ENCODE measurements at places on chromosomes 7 and 10.

DNA sequence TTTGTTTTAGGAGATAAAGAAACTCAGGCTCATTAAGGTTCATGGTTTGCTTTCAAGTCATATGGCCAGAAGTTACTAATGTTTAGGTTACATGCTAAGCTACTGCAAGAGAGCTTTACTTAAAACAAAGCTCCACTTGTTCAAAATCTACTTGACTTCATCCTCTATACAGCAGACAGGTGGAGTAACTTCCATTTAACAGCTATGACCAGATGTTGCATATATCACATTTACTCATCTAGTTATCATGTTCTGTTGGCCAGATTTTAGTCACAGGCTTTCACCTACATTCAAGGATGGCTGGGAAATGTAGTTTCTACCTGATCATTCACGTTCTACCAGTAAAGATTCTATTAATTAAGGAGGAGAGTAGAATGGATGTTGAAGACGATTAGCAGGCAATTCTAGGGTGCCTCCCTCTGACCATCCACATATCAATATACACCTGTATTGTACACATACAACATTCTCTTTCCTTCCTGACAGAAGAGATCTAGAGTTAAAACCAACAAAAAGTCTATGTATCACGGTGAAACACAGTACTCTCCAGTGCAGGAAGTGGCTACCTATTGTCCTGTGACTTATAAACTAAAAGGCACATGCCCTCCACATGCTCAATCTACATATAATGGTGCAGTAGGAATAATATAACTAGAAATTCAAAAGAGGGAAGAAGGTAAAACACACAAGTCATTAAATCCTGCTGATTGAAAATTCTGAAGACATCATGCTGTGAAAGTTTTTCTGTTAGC is 488.0 kb downstream of the MDFIC start:
- DNase-seq = no peak

GRCh38 chr7:47132471-47132870 is 449.4 kb downstream of the TNS3 start:
- DNase-seq = no peak

DNA sequence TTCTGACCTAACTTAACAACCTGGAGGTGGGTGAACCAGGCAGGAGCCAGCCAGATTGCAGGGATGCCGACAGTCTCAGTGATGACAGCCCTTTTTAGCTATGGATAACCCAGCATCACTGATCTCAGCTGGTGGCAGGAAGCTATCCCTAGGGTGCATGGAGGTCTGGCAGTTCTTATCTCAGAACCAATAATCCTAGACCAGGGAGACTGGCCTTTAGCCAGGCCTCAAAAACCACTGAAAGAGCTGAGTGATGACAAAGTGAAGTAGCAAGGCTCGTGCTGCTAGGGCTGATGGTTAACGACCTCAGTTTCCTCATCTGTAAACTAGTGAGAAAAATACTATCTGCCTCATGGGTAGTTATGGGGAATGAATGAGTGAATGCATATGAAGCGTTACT is 112.5 kb downstream of the RALA start:
- DNase-seq = no peak

GRCh38 chr10:59702347-59702746 is 7.3 kb downstream of the SLC16A9 start:
- DNase-seq = no peak

DNA sequence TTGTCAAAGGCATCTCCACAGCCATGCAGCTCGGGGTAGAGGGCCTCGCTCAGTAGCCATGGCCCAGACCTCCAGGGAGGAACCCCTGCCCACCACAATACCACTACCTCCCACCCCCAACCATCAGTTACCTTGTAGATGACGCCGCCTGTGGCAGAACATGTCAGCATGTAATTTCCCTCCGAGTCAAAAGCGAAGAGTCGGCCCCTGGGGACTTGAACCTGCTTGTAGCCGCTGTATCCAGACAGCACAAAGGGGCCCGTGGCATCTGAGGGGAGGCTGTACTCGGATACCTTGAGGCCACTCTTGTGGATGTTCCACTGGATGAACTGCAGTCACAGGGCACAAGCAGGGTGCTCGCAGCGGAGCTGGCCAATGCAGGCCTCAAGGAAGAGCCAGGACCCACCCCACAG is 16.3 kb upstream of the CYREN start:
- DNase-seq = no peak

DNA sequence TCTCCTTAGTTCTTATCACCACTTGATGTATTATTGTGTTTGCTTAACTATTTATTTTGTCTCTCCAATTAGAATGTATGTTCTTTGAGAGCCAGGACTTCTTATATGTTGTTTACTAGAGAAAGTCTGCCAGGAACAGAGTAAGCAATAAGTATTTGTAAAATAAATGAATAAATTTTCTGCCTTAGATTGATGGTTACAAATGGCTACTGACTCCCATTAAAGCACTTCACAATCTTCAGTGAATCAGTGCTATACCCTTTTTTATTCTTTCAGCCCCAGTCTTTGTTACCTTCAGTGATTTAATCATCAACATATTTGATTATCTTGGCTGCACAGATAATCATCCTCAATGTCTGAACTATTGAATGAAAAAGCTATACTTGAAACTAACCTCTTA is 197.1 kb upstream of the TMEM196 start:
- DNase-seq = no peak

GRCh38 chr10:101566333-101567164 is 21.5 kb downstream of the POLL start:
- DNase-seq = peak; percentile 43

DNA sequence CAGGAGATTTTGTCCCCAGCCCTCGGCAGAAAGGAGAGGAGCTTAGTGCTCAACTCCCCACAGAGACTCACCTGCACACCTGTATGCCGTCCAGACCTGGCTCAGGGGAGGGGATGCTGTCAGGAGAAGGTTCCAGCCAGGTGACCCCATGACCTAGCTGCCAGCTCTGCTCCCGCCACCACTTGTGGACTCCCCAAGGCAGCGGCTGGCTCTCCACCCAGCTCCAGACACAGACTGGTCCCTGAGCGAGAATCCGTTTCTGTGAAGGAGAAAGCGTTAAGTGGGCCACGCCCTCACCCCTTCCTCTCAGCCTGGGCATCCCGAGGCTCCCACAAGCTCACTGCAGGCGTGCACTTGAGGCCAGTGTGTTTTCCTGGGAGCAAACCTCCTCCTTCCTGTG is 76.4 kb downstream of the RGS10 start:
- no peak for DNase-seq

DNA sequence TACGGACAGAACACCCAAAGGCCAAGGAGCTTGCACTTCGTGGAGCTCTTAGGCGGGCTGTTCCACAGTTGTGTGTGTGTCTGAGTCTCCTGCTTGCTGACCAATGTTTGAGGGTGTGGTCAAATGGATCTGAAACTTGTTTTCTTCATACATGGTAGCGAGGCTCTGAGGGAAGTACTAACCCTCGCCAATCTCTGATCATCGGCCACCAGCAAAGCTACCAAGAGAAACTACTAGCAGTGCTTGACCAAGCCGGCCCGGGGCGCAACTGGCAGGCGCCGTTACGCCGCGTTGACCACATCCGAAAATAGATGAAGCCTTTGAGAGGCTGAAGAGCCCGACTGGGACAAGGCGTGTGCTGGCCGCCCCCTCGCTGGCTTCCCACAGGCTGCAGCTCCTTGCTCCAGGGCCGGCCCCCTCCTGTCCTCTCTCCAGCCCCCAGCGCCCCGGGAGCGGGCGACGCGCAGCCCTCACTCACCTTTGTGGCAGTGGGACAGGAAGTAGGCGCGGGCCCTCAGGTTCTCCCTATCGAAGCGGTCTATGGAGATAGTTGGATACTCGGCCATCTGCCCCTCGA is 384 bp downstream of the DCLRE1C start:
- DNase-seq = peak; percentile 64

DNA sequence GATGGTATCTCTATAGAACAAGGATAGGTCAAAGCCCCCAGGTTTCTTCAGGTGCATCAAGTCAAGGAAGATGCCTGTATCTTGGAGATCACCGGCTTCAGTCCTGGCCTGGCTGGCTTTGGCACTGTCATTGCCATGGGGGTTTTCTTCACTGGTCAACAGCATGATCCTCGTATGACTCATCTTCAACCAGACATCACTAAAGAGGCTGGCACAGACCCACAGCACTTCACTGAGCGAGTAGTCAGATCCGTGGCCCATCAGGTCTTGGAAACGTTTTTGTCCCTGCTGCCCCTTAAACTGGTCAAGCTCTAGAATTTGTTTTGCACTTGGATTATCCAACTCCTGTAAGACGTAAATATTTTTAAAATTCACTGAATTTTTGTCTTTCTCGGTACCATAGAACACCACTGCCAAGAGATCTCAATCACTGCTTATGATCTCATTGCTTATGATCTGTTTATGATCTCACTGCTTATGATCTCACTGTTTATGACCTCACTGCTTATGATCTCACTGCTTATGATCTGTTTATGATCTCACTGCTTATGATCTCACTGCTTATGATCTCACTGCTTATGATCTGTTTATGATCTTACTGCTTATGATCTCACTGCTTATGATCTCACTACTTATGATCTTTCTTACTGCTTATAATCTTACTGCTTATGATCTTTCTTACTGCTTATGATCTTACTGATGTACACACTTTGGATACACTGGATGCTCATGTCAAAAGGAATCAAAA is 135.2 kb downstream of the CYP26A1 start:
- no peak for DNase-seq

GRCh38 chr7:95737828-95738505 is 34.4 kb upstream of the DYNC1I1 start:
- no peak for DNase-seq

DNA sequence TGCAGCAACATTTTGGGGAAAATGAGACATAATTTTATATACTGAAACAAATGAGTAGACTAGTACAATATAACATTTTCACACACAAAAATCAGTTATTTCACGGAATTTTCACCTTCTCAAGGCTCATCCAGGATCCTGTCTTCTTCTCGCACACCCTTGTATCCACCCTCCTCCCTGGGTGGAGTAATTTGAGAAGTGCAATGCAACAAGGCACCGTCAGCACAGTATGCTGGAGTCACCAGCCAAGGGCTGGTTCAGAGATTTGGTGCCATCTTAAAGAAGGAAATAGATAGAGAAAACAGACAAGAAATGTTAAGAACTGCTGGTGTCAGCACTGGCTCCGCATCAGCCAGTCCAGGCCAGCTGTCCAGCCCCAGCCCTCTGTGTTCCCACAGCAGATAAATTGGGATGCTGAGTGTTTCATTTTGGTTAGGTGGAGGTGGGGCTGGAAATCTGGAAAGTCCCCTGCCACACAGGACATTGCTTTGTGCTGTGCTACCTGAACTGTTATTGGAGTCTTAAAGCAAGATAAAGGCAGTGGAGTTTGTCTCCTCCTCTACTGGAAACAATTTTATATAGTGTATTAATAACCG is 176.1 kb downstream of the ABCA13 start:
- DNase-seq = no peak

DNA sequence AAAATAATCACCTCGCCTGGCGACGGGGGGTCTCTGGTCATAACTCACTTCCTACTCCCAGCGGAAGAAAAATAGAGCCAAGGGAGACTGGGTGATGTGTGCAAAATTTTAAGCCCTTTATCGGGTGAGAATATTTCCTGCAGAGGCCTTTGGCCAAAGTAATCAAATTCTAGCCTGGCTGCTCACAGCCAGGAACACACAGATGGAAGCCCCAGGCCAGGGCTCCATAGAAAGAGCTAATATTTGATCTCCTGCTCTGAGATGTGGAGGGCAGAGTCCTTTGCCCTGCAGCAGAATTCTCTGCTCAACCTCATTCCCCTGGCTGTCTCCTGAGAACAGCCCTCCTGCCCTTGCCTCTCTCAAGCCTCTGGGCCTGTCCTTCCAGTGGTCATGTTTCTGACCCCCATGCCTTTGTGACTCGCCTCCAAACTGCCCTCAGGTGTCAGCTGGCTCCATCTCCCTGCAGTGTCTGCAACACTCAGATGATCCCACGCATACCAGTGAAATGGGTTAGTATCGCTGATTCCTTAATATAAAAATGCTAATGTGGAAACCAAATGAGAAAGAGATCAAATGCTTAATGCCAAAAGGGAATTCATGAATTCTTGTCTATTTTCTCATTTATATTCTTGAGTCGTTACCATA is 34.5 kb downstream of the FRMD4A start:
- no peak for DNase-seq

- no peak for DNase-seq
These were observed 169.5 kb upstream of the KLF14 start for GRCh38 chr7:130903358-130903974.

DNA sequence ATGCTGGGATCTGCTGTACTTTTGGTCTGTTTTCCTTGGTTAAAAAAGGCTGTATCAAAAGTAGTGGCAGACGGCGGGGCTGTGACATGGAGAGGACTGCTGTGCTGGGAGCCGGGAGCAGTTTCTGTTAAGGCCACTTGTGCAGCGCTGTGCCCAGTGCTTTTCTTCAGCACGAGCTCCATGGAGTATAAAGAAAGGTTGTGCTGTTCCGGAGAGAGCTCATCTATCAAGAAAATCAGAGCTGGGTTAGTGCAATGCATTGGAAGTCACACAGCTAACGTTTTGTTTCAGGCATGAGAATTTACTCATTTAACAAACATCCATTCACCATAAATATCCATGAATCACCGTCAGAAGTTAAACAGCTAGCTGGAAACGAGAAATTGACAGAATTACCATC is 62.0 kb downstream of the KIAA1549 start:
- DNase-seq = no peak

DNA sequence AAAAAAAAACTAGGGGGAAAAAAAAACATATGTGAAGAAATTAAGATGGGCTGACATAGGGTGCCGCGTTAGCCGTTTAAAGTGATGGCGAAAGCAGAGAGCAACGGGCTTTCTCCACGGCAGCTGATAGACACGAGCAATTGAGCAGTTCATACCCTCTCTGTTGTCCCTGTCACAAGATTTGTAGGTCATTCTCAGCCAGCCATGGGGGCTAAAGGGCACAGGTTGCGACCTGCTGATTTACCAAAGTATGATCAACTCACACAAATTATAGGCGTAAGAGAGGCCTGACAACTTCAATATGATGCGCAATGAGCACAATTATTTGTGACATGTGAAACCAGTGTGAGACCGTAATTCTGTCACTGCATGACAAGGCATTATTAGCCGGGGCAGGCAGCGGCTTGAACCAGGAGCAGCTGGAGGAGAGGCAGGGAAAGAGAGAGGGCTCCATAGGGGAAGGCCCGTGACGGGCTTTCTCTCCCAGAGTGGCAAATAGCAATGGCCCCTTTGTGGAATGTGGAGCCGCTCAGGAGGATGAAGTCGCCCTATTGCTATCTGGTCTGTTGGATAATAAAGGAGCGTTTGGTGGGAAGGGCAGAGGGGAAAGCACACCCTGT is 195.1 kb upstream of the HABP2 start:
- no peak for DNase-seq

All from Right ventricle myocardium superior (tissue), 1 donor.